ENCODE measurements at places on chromosomes 7 and 10.

DNA sequence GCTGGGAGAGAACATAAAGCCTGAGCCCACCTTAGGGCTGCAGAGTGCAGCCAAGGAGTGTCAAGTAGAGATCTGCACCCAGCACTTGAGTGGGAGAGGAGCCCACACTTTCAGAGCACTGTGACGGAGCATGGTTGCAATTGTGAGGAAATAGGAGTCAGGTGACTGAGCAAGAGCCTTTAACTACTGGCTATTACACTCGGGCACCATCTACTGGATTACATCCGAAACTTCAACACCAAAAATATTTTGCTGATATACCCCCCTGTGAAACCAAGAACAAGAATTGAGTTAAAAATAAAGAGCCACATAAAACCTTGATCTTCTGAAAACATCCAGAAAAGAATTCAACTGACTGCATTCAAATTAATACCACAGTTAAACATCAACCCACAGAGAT lies 657.9 kb downstream of the NXPH1 start:
- DNase-seq: no peak

DNA sequence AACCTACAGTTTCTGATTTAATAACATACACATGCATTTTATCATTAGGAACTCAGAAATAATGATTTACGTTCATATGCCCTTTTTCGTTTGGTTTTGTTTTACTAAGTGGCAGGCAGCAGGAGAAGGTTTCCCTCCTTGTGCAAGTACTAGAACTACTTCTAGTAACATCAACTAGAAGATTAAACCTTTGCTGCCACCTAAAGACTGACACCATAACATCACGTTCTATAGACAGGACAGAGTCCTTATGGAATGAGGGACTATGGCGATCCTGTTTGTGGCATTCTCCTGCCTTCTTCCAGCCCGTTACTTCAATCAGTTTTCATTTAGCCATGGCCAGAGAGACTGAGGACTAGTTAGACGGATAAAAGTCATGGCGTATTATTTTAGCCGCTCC lies 53.2 kb downstream of the GAD2 start:
- peak; percentile 46 for DNase-seq

- DNase-seq: no peak
Measured at GRCh38 chr10:93075369-93076221, 1.9 kb downstream of the CYP26A1 start.

GRCh38 chr7:103748680-103749079 lies 240.8 kb downstream of the RELN start:
- no peak for DNase-seq

DNA sequence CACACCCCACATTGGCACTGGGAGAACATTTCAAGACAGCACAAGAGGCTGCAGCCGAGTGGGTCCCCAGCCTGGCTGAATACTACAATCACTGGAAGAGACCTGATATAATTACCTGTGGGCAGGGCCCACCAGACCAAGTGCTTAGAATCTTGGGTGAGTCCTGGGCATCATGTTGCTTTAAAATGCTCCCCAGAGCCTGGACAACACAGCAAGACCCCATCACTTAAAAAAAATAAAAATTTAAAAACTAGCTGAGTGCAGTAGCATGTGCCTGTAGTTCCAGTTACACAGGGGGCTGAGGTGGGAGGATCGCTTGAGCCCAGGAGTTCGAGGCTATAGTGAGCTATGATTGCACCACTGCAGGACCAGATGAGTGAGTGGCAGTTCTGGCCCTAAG lies 28.1 kb downstream of the FAM171A1 start:
- DNase-seq: no peak

DNA sequence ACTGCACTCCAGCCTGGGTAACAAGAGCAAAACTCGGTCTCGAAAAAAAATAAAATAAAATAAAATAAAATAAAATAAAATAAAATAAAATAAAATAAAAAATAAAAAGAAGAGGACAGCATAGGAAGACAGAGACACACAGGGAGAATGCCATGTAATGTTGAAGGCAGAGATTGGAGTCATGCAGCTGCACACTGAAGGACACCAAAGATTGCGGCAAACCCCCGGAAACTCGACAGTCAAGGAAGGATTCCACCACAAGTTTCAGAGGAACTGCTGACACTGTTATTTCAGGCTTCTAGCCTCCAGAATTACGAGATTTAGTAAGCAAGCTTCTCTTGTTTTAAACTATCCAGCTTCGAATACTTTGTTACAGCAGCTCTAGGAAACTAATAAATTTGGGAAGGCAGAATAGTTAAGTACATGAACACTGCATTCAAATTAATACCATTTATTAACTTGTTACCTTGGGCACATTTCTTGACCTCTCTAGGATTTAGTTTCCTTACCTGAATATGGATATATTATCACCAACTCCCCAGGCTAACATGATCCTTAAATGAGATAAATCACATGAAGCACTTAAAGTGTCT lies 9.5 kb downstream of the CPED1 start:
- no peak for DNase-seq

DNA sequence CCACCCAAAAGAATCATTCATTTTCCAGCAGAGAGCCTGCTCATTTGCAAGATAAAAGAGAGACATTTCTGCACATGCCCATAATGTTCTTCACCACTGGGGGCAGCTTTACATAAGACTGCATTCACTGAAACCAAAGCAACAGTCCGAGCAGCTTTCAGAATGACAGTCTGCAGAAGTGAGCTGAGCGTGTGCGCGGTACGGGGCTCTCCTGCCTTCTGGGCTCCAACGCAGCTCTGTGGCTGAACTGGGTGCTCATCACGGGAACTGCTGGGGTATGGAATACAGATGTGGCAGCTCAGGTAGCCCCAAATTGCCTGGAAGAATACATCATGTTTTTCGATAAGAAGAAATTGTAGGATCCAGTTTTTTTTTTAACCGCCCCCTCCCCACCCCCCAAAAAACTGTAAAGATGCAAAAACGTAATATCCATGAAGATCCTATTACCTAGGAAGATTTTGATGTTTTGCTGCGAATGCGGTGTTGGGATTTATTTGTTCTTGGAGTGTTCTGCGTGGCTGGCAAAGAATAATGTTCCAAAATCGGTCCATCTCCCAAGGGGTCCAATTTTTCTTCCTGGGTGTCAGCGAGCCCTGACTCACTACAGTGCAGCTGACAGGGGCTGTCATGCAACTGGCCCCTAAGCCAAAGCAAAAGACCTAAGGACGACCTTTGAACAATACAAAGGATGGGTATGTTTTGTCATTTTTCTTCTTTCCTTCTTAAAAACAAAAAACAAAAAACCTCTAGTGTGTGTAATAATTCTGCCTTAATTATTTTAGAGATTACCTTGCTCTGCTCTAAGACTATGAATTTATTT lies at the start of gene LRRTM3:
Gene LRRTM3 (plus strand): TSS at position 141 of the 820 bp plus-strand sequence.
- DNase-seq: peak; percentile 27

DNA sequence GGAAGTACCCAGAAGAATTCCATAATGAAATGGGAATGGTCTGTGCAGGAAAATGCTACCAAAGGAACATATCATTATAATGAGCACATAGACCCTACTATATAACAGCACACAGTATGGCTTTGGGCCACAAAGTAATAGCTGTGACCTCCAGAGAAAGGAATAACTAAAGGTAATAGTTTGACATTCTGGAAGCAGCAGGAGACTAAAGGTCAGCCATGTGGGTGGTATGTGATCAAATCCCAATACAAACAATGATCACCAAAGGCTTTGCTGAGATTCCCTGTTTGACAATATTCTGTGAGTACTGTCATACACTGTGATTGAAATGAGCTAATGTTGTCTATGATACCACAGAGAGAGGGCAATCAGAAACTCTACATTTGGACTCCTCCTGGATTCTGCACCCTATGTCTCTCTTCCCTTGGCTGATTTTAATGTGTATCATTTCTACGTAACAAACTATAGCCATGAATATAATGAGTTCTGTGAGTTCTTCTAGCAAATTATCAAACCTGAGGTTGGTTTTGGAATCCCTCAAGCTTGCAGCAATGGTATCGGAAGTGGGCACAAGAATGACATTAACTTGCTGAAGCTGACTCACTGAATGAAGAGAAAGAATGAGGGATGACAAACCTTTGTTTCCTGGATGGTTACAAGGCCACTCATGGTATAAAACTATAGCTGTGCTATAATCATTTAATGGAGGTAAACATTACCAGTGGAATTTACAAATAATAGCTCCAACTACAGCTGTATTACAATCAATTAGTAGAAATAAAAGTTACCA lies 99.6 kb downstream of the JMJD1C start:
- no peak for DNase-seq

- DNase-seq: peak; percentile 51
Measured at GRCh38 chr10:90592638-90593302, 265.1 kb downstream of the HTR7 start.

DNA sequence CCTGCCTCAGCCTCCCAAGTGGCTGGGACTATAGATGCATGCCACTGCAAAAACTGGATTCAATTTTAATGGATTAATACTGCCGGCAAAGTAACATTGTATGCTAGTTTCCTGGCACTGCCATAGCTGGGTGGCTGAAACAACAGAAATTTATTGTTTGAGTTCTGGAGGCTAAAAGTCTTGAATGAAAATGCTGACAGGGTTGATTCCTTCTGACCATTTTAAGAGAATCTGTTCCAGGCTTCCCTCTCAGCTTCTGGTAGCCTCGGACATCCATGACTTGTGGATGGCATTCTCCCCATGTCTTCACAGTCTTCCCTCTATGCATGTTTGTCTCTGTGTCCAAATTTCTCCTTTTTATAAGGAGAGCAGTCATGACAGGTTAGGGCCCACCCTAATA lies 87.3 kb upstream of the ARID5B start:
- DNase-seq: no peak

GRCh38 chr7:150403376-150404171 lies 24.4 kb downstream of the ZNF775 start:
- no peak for DNase-seq

GRCh38 chr7:81197266-81197665 lies 278.4 kb upstream of the SEMA3C start:
- DNase-seq: no peak

- no peak for DNase-seq
Measured at GRCh38 chr7:76351372-76351771, 7.4 kb downstream of the YWHAG start.

- DNase-seq: no peak
Measured at GRCh38 chr7:77811516-77812289, 13.1 kb downstream of the PHTF2 start.

GRCh38 chr10:60426425-60426824 lies 36.8 kb upstream of the ANK3 start:
- no peak for DNase-seq

- DNase-seq: no peak
Measured at GRCh38 chr7:152430854-152431253, 4.9 kb downstream of the KMT2C start.

- no peak for DNase-seq
Measured at GRCh38 chr7:128453836-128454804, 1.6 kb upstream of the HILPDA start.

GRCh38 chr7:140674899-140675701 lies 2.4 kb downstream of the ADCK2 start:
- DNase-seq: peak; percentile 4

DNA sequence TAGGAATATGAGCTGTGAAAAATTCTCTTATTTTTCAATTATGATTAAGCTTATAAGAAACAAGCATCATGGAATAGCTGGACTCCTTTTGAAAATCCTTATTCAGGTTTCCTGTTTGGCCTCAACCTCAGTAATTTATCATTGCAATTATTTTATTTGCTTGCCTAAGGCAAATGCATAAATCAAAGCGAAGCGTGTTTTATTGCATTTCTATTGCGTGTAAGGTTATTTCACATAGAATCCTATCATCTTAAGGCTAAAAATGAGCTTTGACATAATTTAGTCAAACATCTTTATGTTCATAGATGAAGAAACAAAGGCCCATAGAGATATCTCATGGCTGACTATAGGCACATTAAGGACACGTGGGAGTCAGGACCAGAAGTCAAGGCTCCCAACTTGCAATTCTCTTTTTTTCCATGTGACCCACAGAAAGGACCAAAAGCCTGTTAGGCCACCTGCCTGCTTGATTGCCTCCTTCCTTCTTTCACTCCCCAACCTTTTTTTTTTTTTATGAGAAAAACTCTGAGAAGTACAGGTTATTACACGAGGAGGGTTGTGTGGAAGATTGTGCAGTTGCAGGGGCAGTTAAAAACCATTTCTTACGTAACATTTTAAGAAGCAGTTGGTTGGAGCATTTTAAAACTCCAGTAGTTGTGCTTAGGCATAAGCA lies 261.0 kb downstream of the HDAC9 start:
- DNase-seq: no peak

DNA sequence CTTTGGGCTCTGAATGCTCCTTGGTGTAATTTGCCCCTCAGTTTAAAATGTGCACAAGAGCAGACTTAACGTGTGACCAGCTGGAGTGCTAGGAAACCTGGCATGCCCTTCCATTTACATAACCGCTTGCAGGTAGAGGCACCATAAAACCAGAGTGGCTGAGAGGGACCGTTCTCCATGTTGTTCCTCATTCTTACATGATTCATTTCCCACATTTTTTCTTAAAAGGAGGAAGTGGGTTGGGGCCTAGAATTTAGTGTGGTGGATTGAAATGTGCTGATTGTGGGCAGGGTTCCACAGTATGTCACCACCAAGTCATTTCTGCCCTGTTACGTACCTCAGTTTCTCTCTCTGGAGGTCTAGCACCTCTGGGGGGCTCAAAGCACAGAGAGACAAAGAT lies 375.8 kb upstream of the VSTM2A start:
- DNase-seq: no peak

DNA sequence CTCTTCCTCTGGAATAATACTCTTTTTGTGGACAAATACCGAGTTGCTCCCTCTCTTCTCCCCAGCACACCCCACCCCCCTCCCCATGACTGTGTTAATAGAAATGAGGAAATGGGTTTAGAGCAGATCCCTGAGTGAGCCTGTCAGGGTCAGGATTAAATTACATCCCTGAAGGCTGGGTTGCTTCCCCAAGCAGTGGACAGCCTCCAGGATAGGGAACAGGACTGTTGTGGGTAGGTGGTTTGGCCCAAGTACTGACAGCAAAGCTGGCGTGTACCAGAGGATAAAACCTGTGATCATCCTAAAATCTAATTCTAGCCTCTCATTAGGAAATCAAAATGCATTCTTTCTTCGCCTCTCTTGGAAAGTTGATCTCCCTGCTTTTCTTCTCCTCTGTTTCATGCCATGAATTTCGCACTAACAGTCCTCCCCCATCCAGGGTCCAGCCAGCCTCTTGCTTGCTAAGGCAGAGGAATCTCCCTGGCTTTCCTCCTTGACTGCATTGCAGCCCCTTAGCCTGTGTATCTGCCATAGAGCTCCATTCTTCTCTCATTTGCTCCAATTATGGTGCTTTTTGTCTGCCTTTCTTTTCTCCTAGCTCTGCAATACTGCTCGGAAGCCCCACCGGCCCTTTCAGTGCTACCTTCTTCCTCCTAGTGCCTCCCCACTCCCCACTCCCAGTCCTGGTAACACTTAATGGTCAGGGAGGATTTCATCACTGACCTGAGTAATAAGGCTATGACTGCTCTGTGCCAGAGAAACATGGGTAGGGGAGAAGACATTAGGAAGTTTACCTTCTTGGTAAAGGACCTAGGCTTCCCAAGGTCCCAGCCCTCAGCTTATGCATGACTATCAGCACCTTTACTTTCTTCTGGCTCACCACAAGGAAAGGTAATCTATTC lies 8.4 kb downstream of the LRRC4 start:
- DNase-seq: no peak

GRCh38 chr10:104077663-104078151 lies 8.0 kb downstream of the COL17A1 start:
- no peak for DNase-seq
